ENCODE measurements at places on chromosomes 3 and 15.

GRCh38 chr15:87219650-87220615 is 1036.6 kb downstream of the NTRK3 start:
- no peak for DNase-seq

GRCh38 chr3:22159004-22159695 is 408.1 kb upstream of the ZNF385D start:
- DNase-seq = no peak

GRCh38 chr3:31495971-31496665 is 36.6 kb upstream of the STT3B start:
- no peak for DNase-seq

GRCh38 chr3:129524081-129524480 is 4.4 kb upstream of the RHO start:
- no peak for DNase-seq

GRCh38 chr15:31487811-31488436 is 161.3 kb downstream of the KLF13 start:
- DNase-seq = peak; percentile 41

DNA sequence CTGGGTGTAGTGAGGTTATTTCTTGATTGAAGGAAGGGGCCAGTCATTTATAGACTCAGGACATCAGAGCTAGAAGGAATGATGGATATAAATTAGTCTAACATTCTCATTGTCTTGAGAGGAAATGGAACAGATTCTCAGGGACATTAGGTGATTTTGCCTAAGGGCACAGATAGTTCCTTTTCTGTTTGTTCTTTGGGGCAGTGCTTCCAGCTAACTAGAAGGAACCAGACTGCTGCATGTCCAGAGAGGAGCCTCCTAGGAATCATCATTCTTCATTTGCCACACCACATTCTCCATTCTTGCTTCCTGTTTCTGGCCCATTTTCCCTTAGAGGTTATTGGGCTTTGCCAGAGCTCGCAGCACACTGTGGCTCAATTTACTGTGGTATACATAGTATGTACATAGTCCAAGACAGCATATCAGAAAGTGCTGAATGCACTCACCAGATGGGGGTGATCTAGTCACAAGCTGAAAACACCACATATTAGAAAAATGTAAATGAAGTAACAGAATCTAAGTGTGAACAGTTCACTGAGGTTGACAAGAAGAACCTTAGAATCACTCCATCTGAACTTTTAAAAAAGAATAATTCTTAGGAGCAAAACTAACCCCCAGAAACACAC is 62.7 kb upstream of the MYZAP start:
- DNase-seq = no peak

GRCh38 chr3:189727898-189728297 is 96.7 kb downstream of the TP63 start:
- no peak for DNase-seq

DNA sequence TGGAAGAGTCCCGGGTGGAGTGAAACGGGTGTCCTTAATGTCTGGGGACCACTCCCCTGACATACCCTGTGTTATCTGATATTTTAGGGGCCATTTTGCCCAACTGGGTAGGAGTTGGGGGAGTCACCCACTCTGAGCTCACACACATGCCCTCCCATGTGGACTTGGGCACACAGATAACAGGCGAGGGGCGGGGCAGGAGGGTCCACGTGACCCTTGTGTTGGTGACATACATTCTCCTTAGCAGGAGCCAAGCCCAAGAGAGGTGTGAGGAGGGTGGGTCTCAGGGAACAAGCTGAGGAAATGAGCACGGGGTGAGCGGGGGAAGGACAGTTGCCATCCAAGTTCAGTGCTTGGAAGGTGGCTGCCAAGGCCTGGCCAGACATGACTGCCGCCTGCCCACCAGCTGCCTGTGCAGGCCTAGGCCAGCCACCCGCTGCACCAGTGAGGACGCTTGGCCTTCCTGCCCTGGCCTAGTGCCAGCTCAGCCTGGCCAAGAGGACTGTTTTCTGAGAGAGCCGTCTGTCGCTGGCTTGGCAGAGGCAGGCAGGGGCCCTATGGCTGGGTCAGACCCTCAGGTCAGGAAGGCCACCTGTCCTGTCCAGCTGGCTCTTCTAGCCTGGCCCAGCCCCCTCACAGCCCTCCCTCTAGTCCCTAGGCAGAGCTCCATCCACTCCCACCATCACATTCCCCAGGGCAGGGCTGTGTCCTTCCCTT is 31.3 kb upstream of the TMEM115 start:
- DNase-seq = no peak

- DNase-seq = peak; percentile 83
These were observed 43.2 kb downstream of the KLHL25 start for GRCh38 chr15:85751291-85752123.

GRCh38 chr15:74109713-74110112 is 20.7 kb upstream of the ISLR2 start:
- DNase-seq = no peak

DNA sequence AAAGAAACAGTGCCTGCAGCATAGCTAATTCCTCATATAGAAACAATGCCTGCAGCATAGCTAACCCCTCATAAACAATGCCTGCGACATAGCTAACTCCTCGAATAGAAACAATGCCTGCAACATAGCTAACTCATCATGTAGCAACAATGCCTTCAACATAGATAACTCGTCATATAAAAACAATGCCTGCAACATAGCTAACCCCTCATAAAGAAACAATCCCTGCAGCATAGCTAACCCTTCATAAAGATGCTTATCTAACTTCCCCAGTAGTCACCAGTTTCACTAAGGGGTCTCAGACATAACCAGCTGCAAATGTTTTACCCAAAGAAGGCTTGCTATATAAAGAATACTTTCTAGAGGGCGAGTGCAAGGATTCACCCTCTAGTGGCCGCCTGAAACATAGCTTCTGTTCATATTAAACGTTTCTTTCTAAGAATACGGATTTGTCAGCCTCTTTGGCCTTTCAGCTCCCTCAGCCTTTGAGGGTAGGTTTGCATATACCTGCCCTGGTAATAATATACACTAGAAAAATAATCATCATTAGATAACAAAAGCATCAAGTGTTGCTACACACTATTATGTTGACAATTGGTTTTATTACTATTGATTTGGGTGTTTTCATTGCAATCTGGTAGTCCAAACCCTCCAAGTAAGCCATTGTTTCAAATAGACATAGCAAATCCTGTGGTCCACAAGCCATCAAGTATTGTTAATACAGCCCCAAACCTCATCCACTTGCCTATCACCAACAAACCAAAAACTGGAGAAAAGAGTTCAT is 44.4 kb upstream of the FAN1 start:
- DNase-seq = no peak

- no peak for DNase-seq
These were observed 73.0 kb downstream of the OXNAD1 start for GRCh38 chr3:16337856-16338540.

- DNase-seq = no peak
These were observed 31.6 kb downstream of the ZDHHC19 start for GRCh38 chr3:196179380-196180308.

DNA sequence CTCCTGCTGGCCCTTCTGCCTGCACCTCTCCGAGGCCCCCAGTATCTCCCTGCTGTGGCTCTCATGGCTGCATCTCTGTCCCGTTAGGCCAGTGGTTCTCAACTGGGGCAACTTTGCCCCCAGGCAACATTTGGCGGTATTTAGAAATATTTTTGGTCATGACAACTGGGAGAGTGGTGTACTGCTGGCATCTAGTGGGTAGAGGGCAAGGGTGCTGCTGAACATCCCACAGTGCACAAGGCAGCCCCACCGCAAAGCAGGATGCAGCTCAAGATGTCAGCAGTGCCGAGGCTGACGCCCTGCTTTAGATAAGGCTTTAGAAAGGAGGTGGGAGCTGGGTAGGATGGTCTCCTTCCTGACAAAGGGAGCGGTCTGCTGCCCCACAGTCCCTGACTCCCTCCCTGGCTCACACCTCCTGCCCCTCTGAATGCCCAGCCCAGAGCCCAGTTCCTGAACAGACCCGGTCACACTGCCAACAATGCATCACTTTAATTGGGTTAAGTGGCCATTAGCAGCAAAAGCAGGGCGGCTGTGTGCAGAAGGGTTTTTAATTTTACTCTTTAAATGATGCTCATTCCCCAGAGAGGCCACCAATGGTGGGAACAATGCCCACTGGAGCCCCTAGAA is 68.8 kb upstream of the TMEM115 start:
- no peak for DNase-seq

DNA sequence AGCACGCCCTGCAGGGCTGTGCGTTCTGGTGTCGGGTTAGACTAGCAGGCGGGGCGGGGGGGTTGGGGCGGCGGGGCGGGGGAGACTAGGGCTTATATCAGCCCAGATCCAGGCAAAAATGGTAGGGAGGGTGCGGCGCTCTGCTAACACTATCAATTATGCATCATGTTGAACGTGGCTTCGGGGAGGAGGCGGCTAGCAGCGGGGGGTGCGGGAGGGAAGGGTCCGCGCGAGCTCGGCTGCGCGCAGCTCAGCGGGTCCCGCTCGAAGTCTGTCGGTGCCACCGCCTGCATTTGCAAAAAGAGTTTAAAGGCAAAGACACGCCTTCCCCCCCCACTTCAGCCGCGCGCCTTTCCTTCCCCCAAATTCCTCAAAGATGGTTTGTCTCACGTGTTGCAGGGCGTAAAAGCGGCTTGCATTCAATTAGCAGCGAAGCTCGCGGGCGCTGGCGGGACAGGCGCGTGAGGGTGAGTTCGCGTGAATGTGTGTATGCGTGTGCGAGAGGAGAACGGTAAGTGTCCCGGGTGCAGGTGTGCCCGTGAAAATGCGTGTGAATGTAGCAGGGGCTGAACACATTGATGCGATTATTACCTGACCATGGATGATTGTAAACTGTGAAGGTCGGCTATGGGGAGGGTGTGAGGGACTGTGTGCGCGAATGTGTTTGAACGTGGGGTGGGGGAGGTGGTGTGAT is at the start of gene ISLR2:
ISLR2 (plus strand) TSS at position 432 of the 694 bp plus-strand sequence. CDS start 2,169 bp downstream, outside the sequence.
- DNase-seq = peak; percentile 67

DNA sequence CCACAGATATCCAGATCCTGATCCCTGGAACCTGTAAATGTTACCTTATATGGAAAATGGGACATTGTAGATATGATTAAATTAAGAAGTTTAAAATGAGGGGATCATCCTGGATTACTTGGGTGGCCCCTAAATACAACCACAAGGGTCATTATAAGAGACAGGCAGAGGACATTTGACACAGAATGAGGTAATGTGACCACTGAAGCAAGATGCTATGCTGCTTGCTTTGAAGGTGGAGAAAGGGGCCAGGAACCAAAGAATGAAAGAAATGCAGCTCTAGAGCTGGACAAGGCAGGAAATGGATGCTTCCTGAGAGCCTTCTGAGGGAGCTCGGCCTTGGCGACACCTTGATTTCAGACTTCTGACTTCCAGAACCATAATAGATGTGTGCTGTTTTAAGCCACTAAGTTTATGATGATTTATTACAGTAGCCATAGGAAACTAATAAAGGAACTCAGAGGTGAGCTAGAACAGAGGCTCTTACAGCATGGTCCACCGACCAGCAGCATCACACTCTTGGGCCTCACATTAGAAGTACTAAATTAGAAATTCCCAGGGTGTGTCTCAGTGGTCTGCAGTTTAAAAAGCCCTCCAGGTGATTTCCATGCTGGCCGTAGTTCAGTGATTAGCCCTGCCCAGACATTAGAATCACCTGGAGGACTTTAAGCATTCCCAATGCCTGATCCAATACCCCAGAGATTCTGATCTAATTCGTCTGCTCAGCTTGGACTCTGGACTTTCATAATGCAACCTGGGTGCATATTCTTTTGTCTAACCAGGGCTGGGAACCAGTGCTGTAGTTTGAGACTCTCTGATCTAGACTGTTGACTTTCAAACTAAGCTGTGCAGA is 7.5 kb downstream of the COLQ start:
- DNase-seq = no peak

GRCh38 chr3:43223670-43224364 is 62.5 kb upstream of the SNRK start:
- DNase-seq = no peak

GRCh38 chr15:55256281-55257011 is 33.2 kb downstream of the RAB27A start:
- no peak for DNase-seq

- peak; percentile 49 for DNase-seq
These were observed 1115.1 kb upstream of the CADM2 start for GRCh38 chr3:83843716-83844115.

GRCh38 chr3:187150599-187150998 is 11.3 kb upstream of the RPL39L start:
- DNase-seq = no peak

DNA sequence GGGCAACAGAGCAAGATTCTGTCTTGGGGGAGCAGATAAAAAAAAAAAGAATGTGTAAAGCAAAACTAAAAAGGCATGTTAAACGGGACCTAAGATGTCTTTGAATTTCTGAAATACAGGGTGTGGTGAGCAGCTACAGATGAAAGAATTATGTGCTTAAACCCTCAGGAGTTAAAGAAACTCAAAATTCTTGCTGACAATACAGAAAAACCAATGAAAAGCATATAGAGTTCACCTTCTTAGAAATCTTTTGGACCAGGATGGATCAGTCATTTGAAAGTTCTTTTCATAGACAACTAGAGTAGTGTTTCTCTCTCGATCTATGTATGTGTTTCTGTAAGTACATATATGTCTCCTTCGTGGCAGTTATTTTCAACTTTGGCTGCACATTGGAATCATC is 31.4 kb downstream of the TUBGCP4 start:
- no peak for DNase-seq

DNA sequence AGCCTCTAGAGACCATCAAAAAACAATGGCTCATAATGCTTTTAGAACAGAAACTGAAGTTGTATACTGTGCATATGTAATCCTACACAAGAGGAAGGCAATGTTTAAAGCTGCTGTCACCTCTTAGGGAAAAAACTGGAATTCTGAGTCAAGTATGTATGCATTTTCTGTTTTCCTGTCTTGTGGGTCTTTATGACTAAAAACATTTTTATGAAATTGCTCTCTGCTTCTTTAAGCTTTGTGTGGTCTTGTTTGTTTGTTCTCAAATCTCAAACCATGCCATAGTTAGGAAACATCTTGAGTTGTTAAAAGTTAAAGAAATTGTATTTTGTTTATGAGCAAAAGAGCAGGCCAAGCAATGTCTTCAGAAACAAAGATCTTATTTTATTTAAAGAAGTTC is 80.9 kb upstream of the SOX2 start:
- DNase-seq = no peak

GRCh38 chr15:74608786-74609185 is 6.8 kb upstream of the CLK3 start:
- DNase-seq = no peak

DNA sequence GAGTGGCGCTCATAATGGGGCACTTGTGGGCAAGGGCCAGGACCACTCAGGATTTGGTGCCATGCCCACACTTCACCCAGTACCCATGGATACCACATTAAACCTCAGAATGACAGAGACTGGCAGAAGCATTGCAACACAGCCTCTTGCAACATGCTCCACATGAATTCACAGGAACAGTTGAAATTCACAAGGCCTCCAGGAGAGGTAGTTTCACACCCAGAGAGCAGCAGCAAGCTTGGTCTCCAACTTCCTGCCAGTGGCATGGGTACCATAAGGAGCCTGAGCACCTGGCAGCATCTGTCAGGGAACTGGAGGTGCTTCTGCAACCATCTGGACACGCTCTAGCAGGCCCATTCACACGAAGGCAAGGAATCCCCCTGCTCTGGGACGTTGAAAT is 101.0 kb downstream of the OSBPL10 start:
- no peak for DNase-seq

GRCh38 chr3:18648868-18649462 is 223.8 kb upstream of the SATB1 start:
- DNase-seq = no peak

- DNase-seq = no peak
These were observed 27.5 kb downstream of the BHLHE40 start for GRCh38 chr3:5006755-5007202.
